ENCODE measurements at places on chromosomes 6 and 20. TPM values are rescaled to one million over a fixed set of nuclear protein-coding genes. Genes with fewer than 3 reads are reported as not detected.

SLPI gene
- 65.3 TPM for total RNA-seq

DNA sequence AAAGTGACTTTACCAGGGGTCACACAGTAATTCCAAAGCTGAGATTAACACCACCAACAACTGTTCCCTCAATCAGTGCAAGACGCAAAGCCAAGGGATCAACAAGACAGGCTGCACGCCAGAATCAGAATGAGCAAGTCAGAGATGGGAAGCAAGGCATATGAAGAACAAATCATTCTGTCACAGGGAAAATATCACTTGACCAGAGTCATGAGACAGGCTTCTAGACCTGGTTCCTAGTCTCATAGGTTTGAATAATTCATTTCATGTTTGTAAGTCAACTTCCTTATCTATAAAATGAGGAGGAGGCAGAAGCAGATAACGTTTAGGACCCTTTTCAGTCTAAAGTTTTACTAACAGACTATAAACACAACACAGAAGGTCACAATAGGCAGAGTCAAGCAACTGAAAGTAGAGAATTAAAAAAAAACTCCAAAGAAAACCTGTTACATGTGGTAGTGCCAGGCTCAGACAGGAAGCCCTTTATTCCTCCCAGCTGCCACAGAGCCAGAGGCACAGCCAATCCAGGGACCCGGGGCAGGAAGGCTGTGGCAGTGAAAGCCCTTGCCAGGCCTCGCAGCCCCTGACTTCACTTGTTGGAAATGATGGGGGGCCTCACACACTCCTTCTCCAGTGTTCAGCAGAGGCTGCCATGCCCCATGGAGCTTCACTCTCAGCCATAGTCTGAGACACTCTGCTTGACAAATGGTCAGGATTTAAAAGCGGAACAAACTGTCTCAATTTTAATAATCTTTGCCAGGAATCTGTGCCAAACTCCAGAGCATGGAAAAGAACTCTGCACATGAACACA, 29.2 kb upstream of the DST start:
- ATAC-seq = peak; percentile 62

GRCh38 chr20:63896264-63897105, 1.6 kb downstream of the DNAJC5 start:
- ATAC-seq = no peak

DNA sequence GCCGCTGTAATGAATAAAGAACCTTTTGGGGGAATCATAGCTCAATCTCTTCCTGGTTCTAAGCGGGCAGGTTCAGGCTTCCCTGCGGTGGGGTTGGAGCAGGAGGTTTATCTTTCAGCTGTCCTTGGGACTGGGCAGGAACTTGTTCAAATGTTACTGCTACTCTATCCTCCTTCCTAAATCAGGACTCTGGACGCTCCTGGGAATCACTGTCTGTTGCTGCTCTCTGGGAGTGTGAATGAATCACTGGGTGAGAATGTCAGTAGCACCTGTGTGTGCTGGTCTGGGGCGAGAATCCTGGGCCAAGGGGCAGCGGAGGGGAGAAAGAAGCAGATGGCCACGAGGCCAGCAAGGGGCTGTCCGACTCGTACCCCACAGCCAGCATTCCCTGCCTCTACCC, 65.4 kb upstream of the ZNFX1 start:
- ATAC-seq = no peak

GRCh38 chr20:1319051-1319450, 9.9 kb downstream of the SDCBP2 start:
- ATAC-seq = no peak

DNA sequence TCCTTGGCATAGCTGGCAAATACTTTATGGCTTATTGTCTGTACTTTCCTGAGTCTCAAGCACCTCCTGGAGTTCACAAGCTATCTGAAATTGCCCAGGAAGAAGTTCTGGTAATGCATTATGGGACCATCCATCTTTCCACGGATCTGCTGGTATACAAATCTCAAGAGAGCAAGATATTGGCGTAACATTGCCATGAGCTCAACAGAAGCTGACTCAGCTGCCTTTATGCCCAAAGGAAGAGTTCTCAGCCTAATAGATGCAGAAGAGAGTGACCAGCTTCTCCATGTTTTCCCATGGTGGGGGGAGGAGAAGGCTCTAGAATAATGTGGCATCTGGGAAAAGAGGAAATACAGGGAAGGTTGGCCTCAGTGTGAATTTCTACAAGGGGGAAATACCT, 78.7 kb downstream of the UST start:
- ATAC-seq = no peak

DNA sequence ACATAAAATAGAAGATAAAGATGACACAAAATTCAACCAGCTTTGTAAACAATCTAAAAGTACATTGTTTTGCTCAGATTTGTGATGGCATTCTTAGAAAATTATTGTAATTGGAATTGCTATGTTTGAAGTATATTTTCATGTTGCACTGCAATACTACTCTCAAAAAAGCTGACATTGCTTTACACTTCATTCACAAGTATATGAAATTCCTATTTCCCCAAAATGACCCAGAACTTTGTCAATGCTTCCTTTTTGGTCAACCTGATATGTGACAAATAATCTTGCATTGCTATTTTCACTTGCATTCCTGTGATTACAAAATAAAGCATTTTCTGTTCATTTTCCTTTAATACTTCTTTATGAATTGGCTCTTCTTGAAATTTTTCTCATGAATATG, 104.1 kb upstream of the BMP5 start:
- no peak for ATAC-seq

BANF2 gene
- not detected for total RNA-seq

OPN5 gene
- total RNA-seq = 0.08 TPM

GRCh38 chr20:57432862-57433491, 41.8 kb downstream of the RBM38 start:
- peak; percentile 68 for ATAC-seq

JPH2 gene
- total RNA-seq = 173 TPM

PDSS2 gene
- total RNA-seq = 6.5 TPM

- no peak for ATAC-seq
Observed at GRCh38 chr6:42269974-42270510, 52.4 kb upstream of the MRPS10 start.

GRCh38 chr6:36755435-36756348, 58.1 kb downstream of the RAB44 start:
- no peak for ATAC-seq

GRCh38 chr20:16229813-16230212, 343.4 kb downstream of the KIF16B start:
- no peak for ATAC-seq

GRCh38 chr6:147693181-147693580, 184.7 kb downstream of the SAMD5 start:
- ATAC-seq = no peak

DNA sequence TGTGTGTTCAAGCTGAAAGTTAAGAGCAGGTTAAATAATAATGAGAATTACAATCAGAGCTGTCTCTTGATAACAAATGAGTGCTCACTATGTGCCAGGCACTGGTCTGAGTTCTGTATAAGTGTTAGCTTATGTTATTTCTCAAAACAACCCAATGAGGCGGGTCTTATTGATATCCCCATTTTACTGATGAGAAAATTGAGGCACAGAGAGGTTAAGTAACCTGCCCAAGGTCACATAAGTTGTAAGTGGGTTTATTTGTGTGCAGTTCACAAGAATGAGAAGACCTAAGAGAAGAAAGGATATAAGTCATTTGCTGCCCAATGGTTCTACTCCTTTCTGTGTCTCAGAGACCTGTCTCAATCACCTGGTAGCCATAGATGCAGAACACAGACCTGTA, 34.1 kb upstream of the ARMH2 start:
- no peak for ATAC-seq

DNA sequence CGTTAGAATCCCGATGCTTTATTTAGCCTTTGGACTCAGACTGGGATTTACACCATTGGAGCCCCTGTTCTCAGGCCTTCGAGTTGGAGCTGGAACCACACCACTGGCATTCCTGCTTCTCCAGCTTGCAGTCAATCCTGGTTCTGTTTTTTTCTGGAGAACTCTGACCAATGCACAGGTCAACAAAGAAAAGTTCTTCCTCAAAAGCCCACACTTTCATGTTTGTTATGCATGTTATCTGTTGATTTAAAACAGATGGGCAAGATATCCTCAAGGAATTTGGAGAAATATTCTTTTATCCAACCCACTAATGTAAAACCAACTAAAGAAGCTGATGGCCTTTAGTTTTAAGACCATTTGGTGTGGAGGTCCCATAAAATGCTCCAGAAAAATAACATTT, 205.7 kb downstream of the ANKRD60 start:
- no peak for ATAC-seq
